Frontal cortex (tissue), 4 donors: ENCODE measurements at places on chromosomes 1 and 21. TPM values are rescaled to one million over a fixed set of nuclear protein-coding genes. Genes with fewer than 3 reads are reported as not detected.

NOC2L gene
- 67.3 TPM for total RNA-seq

KAZN gene
- 17.1 TPM for total RNA-seq

PROX1 gene
- total RNA-seq = 6.5 TPM

NTMT2 gene
- 0.41 TPM for total RNA-seq

DNA sequence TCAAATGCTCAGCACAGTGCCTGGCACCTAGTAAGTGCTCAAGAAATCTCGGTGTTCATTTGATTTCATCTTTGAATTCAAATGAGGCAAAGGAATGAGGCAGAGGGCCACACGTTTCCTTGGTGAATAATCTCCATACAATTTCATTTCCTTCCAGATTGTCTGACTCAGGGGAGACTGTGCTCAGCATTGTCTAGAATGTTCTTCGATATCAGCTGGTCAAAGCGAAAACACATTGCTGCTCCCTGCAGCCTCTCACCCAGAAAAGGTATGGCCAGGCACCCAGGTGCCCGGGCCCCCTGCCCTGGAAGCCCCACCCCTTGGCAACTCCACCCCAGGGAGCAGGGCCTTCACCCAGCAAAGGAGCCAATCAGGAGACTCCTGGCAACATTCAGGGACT lies 55.8 kb downstream of the FBXO2 start:
- no peak for DNase-seq

DNA sequence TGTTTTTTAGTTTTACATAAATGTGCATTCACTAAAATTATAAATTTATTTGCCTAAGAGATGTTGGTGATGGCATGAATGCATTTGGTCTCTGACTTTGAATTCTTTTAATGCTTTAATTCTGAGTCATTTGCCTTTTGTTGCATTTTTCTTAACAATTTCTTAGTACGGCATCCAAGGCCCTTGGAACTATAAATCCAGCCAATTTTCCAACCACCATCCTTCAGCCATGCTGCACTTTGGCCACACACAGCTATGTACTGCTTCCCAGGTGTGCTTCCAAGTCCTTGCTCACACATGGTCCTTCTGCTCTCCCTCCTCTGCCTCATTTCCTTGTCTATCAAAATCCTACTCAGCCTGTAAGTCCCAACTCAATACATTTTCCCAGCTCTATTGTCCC lies 161.0 kb downstream of the DHRS3 start:
- DNase-seq = no peak

- no peak for DNase-seq
Measured at GRCh38 chr1:55334160-55334559, 119.0 kb upstream of the USP24 start.

DNA sequence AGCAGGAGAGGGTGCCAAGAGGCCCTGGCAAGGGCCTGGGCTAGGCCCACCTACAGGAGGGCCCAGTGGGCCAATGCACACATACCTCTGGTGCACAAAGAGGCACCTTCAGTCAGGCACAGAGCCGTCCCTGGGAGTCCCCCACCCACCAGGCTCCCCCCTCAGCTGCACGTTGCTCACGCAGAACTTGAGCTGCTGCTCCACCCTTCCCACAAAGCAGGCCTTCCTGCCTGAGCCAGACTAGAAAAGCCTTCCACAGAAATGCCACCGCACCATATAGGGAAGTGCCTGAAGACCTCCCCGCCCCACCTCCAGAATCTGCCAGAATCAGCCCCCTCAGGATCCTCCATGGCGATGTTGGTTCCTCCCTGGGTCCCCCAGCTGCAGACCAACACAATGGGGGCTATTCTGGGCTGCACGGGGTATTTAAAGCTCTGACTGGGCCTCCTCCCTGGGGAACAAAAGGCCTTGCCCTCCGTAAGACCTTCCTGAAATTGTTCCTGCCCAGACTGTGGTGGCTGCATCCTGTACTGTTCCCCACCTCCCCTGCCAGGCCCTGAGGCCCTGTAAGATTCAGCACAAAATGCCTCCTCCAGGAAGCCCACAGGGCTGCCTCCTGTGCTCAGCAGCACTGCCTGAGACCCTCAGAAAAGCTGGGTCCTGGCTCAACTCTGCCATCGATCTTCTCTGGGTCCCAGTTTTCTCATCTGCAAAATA lies 27.2 kb downstream of the HSPG2 start:
- DNase-seq = no peak
